ENCODE measurements at places on chromosomes 5 and 9.

DNA sequence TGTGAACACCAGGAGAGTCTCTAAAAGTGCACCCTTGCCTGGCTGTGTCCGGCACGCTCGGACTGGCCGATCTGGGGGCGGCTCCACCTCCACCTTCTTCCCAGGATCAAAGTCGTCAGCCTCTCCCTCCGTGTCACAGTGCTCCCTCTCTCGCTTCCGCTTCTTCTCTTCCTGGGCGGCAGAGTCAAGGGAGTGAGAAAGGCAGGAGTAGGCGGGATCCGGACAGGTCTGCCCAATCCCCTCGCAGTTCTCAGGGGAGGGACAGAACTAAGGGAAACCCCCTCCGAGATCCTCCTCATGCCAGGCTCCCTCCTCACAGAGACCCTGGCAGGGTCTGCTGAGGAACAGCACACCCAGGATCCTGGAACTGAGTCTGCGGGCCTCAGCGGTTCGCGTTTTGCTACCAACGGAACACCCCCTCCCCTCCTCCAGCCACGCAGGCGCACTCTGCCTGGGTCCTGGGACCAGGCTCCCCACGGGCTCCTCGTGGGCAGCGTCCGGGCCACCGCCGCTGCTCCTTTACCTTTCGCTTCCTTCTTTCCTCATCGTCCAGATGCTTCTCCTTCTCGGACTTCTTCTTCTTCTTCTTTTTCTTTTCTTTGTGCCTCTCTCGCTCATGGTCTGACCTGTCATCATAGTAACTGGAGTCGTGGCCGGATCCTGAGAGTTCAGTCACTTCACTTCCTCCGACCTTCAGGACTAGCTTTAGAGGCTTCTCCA, 1.3 kb downstream of the BRD9 start:
- DNase-seq: no peak

GRCh38 chr9:38284039-38284575, 108.4 kb upstream of the ALDH1B1 start:
- DNase-seq: no peak

- DNase-seq: no peak
Measured at GRCh38 chr5:10288592-10289219, 19.0 kb downstream of the CMBL start.

- DNase-seq: no peak
Measured at GRCh38 chr5:171355302-171355724, 32.3 kb upstream of the NPM1 start.

DNA sequence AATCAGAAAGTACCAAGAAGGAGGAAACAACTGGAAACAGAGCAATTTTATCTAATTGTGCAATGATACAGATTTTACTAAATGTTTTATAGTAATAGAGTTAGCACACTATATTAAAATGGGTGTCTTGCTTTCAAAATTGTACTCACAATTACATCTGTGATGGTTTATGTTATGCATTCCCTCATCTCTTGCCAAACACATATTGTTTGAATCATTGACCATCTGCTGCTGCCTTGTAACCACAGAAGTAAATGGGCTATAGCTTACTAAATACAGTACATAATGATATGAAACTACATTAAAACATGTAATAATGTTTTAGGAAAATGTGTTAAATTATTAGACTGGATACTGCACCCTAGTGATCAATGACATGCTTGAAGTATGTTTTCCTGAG, 158.1 kb downstream of the SLC25A46 start:
- DNase-seq: no peak

- DNase-seq: peak; percentile 44
Measured at GRCh38 chr5:97071101-97071500, 71.3 kb downstream of the LIX1 start.

DNA sequence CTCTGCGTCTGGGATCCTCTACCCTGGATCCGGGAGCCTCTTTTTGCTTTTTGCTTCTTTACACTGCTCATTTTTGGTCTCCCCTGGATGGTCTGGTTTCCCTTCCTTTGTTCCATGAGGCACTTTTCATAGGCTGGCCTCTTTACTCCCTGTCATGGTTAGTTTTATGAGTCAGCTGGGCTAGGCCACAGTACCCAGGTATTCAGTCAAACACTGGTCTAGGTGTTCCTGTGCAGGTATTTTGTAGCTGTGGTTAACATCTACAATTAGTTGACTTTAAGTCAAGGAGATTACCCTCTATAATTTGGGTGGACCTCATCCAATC, 17.5 kb downstream of the ANKRD33B start:
- DNase-seq: no peak

DNA sequence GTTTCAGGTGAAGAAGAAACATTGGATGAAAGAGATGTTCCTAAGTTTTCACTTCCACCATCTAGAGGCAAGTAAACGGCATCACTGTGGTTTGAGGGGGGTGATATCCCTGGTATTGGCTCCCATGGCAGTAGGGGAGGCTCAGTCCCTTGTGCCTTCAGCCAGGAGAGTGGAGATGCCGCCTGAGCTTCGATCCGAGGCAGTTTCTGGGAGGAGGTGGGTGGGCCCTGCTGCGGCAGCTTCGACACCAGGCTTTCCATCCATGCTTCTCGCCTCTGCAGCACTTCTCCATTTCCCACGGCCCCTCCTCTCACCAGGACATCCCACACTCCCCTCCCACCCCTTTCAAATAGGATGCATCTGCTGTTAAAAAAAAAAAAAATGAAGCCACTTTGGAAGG, 258.3 kb downstream of the GADD45G start:
- no peak for DNase-seq

GRCh38 chr5:145975001-145975360, 38.6 kb downstream of the SH3RF2 start:
- DNase-seq: no peak

GRCh38 chr5:168624850-168625364, 45.7 kb upstream of the PANK3 start:
- no peak for DNase-seq

DNA sequence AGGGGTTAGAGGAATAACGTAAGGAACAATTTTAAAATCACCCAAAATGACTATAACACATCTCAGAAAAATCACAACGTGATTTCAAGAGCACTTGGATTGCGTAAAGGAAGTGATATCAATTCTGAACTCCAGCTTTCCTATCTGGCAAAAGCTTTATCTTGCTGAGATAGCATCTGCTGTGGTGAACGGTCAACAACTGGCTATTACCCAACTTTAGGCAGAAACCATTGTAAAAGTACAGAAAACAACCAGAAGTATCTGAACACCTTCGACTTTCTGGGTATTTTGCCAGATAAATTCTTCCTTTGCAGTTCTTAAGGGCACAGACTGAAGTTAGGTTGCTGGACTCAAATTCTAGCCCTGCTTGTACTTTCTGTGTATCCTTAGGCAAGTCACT, 9.2 kb downstream of the ABLIM3 start:
- no peak for DNase-seq

GRCh38 chr9:135035781-135036760, 51.4 kb upstream of the OLFM1 start:
- DNase-seq: no peak

GRCh38 chr5:159681661-159682060, 234.6 kb upstream of the ADRA1B start:
- no peak for DNase-seq

- DNase-seq: no peak
Measured at GRCh38 chr5:146521403-146522106, 5.6 kb upstream of the GPR151 start.

- DNase-seq: no peak
Measured at GRCh38 chr5:14937254-14937653, 65.7 kb upstream of the ANKH start.

- no peak for DNase-seq
Measured at GRCh38 chr5:92992073-92992472, 588.9 kb downstream of the NR2F1-AS1 start.

- no peak for DNase-seq
Measured at GRCh38 chr5:6506611-6507010, 58.0 kb downstream of the UBE2QL1 start.

GRCh38 chr5:60521376-60522291, 178.3 kb downstream of the DEPDC1B start:
- no peak for DNase-seq

GRCh38 chr5:150608991-150609390, 31.5 kb upstream of the SYNPO start:
- DNase-seq: no peak

DNA sequence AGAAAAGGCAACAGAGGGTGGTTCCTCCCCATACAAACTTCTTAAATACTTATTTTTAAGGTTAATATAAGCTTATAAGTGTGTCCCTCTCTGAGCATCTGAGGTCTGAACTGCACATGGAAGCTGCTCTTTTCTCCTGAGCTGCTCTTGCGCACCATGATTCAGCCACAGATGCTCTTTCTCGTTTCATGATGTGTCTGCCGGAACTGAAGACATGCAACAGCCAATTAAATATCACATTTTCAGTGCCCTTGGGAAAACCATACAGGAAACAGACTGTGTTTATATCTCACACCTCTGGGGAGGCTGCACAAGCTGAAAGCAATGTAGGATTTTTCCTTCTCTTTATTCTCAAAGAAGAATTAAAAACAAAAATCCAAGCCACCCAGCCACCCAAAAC, 96.8 kb upstream of the NREP start:
- no peak for DNase-seq

- no peak for DNase-seq
Measured at GRCh38 chr9:136265561-136266355, 20.1 kb upstream of the QSOX2 start.

- DNase-seq: no peak
Measured at GRCh38 chr5:16681876-16682275, 65.1 kb upstream of the RETREG1 start.

GRCh38 chr9:94672811-94673487, 33.6 kb upstream of the FBP1 start:
- peak; percentile 60 for DNase-seq

DNA sequence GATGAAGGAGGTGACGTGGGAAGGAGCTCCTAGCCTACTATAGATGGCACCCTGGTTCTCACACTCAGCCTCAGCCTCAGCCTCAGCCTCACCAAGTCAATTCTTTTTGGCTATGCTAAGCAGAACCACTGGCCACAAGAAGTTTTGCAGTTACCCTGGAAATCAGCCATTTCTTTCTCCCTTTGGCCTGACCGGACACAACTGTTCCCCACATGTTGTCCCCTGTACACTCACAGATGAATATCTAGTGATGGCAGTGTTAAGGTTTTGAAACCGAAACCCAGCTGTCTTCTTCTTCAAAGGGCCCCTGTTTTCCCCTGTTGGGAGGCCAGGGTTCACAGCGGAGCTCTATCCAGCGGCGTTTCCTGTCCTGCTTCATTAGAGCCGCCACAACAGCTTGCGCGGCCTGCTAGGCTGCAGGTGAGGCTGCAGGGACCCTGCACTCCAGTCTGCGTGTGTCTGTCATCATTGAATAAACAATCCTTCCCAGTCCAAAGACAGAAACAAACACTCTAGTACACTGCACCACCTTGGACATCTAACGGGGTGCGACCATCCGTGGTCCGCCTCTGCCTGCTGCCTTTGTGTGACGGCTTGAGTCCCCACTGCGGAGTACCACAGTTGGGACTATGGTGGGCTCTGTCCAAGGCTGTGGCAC, 250.5 kb downstream of the DENND1A start:
- peak; percentile 28 for DNase-seq

- DNase-seq: no peak
Measured at GRCh38 chr9:81417941-81418340, 271.4 kb downstream of the TLE1 start.

DNA sequence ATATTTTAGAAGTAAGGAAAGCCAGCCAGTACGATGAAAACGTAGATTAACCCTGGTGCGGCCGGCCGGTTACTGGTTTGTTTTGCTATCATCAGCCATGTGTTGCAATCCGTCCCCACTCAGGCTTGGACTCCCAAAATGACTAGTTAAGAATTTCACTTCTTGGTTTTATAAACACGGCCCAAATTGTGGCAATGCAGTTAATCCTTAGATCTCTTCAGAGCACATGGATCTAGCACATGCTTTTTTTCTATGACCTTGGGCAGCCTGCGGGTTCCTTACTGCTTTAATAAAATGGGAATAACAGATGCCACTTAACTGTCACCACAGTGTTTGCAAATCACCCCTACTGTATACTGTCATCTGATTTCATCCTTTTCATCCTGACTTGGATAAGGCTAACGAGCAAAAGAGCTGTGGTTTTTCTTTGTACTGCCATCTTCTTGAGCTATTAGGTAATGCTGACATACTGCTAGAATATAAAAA, 1.5 kb downstream of the NDFIP1 start:
- DNase-seq: no peak

- DNase-seq: no peak
Measured at GRCh38 chr5:44845777-44846176, 37.0 kb downstream of the MRPS30 start.

GRCh38 chr5:619444-619843, 7.3 kb downstream of the CEP72 start:
- no peak for DNase-seq

DNA sequence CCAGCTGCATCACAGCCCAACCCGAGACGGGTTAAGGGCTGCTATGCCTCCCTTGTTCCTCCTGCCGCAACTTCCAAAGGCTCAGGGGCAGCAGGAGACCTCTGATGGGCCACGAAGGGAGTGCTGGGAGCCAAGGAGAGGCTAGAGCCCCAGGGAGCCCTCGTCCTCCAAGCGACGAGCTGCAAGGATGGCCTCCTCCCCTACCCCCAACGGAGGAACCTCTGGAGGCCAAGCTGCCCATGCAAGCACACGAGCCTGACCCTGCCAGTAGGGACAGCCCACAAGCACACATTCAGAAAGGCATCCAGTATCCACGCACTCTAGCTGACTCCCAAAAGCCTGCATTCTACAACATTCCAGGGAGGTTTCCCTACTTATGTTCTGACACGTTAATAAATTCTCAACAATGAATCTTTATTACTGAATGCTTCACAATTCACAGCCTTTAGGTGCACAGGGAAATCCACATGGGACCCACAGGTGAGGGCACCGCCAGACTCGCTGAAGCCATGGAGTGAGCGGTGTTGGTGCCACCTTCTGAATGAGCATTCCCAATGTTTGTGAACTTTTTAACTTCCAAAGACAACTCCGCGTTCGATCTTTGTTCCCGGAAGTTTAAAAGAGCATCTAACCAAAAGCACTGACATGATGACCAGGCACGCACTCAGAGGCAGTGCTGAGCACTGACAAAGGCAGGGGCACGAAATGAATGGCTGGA, 28.7 kb downstream of the IPPK start:
- DNase-seq: no peak

DNA sequence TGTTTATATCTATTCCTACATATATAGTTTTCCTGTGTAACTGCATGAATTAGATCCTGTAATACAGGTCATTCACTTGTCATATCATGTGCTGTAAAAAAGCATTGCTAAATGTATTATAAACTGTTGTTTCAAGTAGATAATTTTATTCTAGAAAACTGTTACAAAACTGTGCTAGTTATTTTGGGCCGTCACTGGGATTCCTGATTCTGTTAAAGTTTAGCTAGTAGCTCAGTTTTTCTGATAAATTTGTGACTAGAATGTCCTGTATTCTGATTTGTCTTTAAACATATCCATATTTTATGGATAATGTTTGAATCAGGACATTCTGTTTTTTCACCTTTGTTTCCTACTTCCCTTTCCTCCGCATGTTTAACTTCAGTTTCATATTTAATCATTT, 5.4 kb downstream of the SLF1 start:
- DNase-seq: no peak

DNA sequence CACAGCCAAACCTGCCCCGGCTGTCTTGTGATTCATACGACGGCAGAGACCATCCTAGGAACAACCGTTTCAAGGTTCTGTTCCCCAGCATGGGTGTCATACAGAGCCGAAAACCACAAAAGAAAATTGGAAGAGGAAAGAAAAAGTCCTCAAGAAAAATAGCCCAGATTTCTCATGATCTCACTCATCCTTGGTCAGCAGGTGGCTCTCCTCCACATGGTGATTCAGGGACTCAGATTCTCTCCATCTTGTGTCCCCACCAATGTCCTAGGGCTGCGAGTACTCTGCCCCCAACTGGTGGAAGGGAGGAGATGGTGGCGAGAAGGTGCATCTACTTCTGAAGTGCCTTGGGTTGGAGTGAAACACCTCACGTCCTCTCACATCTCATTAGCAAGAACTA, 25.6 kb downstream of the PDZD2 start:
- DNase-seq: no peak

Data from GM04503 (cell line).